ENCODE measurements at places on chromosomes 6 and 20.

DNA sequence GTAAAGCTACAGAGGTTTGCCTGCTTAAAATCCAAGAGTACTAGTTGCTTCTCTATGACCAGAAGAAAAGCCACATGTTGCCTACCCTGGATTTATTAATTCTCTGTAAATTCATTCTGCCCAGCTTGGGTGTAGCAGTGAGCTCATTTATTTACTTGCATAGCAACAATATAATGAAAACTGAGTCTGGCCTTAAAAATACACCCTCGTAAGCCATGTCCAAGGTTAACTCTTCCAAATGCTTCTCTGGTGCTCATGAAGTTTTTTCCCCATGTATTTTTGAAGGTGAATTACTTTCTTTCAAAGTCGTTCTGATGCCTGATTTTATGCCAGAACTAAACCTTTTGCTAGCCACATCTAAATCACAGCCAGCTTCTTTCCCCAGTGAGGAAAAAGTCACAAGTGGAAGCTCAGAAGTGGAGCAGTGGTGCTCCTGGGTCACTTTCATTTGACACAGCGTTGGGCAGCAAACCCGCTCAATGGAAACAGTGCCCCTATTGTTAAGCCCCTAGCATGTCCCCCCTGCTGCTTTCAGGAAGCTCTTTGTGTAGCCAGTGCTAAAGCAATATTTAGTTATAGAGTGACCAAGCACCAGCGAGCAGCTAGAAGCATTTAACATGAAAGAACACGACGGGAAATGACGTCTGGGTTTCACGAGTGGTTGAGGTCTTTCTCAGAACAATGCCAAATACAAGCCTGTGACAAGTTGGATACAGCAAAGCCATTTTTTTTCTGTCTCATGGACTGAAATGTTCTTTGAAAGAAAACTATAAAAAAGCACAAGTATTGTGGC, 29.8 kb downstream of the NEDD9 start:
- DNase-seq, result no peak

- no peak for DNase-seq
Observed at GRCh38 chr6:376827-377640, 14.5 kb upstream of the IRF4 start.

GRCh38 chr6:24910331-24910960, 25.3 kb downstream of the RIPOR2 start:
- DNase-seq, result no peak

DNA sequence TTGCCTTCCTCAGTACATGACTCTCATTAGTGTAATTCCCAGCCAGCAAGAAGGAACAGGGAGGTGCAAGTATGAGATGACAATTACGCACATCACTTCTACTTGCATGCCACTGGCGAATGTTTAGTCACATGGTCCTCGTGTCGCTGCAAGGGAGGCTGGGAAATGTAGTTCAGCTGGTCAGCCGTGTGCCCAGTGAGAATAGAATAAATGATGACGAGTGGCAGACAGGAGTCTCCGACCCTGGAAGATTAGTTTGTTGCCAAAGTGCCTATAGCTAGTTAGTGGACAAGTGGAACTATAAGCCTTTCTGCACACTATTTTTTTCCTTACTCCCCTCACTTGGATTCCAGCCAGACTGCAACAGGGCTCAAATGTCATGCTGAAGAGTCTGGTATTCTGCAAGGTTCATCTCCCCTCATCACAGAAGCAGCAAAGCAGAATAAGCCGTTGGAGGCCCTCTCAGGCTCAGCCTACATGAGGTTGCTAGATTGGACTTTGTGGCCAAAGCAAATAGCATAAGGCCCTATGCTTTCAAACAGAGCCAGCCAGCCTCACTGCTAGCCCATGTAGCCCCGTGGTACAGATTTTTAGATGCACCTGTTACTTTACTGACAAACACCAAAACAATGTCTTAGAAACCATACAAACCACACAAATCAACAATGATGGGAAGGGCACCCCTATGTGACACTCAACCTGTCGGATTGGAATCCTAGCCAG, 9.7 kb downstream of the LINC00237 start:
- no peak for DNase-seq

DNA sequence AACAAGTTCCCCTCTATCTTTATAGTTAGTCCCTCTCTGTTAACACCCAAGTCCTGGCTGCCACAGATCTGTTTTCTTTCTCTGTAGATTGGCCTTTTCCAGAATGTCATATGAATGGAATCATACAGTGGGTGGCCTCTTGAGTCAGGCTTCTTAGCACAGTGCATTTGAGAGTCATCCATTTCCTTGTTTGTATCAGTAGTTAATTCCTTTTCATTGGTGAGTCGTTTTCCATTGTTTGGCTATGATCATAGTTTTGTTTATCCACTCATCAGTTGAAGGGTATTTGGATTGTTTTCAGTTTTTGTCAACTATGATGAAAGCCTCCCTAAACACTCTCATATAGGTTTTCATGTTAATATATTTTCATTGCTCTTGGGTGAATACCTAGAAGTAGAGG, 248.3 kb downstream of the ARID1B start:
- no peak for DNase-seq

- peak; percentile 62 for DNase-seq
Observed at GRCh38 chr6:33620856-33621710, at the start of gene ITPR3. Gene ITPR3, plus strand, starts transcription at chr6:33621322. Its CDS starts 281 bp downstream, at chr6:33621603.

DNA sequence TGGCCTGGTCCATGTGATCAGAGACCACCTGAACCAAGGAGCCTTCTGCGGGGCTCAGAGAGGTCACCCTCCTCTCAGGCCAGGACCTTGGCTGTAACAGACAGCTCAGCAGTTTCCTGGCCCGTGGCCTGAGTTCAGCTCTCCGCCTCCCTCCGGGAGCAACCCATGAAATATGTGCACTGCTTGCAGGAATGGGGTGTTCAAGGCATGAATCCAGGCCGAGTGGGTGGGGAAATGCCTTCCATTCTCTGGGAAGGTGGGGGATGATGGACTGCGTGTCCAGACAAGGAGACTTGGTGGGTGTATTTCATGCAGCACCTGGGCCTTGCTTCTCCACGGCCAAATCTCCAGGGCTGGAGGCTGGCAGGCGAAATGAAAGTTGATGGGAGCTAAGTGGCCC, 46.0 kb downstream of the SIRPA start:
- no peak for DNase-seq
